ENCODE measurements at places on chromosomes 2 and 18. TPM values are rescaled to one million over a fixed set of nuclear protein-coding genes. Genes with fewer than 3 reads are reported as not detected.

DNA sequence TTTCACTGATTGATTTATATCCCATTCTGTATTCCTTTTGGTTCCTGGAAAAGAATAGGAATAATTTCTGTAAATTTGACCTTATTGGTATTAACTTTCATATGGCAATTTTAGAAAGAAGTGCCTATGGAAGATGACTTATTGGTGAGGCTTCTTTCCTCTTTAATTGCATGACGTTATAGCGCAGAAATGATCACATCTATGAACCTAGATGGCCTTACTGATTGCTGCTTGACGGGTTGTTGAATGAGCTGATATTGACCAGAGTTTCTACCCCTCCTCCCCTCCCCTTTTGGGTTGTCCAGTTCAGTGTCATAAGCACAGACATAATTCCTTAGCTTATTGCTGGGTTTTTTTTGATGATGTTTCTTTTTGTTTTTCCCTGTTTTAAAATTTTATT, 14.6 kb downstream of the ACSL3 start:
- H3K27ac ChIP-seq: no peak overlapping the region
- DNase-seq: no peak
- no peak overlapping the region for H3K4me3 ChIP-seq
- peaks cover 3% of the 10 kb centered on the region for H3K4me1 ChIP-seq
- H3K36me3 ChIP-seq: no peaks in the 10 kb centered on the region
- no peaks in the 10 kb centered on the region for H3K27me3 ChIP-seq

Gene ASPRV1
- 4.2 TPM for polyA plus RNA-seq

DNA sequence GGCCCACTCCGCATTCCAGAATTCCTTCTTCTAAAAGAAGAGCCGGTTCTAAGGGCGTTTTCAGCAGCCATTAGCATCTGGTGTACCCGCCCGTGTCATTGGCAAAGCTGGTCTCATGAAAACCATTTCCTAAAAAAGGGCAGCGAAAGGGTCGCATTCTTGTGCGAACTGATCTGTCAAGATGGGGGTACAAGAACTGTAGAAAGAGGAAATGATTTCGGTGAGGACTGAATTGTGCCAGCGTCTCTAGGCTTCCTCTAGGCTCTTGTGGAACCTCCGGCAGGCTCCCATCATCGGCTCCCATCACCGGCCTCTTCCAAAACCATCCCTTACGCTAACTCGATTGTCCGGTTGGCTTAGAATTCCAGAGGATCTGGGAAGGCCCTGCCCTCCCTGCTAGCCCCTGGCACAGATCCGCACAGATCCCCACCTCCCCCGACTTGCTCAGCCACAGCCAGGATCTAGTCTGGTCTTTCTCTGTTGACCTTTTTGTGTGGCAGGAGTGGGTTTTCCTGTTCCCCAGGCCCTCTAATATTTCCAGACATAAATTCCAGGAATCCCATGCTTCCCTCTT, 1.3 kb downstream of the RAB31 start:
- H3K36me3 ChIP-seq: no peaks in the 10 kb centered on the region
- no peaks in the 10 kb centered on the region for H3K27me3 ChIP-seq
- DNase-seq: no peak
- H3K27ac ChIP-seq: peak overlapping the region; percentile 90
- H3K4me3 ChIP-seq: peak overlapping the region; percentile 77
- peaks cover 18% of the 10 kb centered on the region for H3K4me1 ChIP-seq

GRCh38 chr2:71238089-71238488, 11.2 kb upstream of the PAIP2B start:
- H3K27me3 ChIP-seq: no peaks in the 10 kb centered on the region
- no peak overlapping the region for H3K4me3 ChIP-seq
- no peak overlapping the region for H3K27ac ChIP-seq
- no peaks in the 10 kb centered on the region for H3K4me1 ChIP-seq
- no peaks in the 10 kb centered on the region for H3K36me3 ChIP-seq
- DNase-seq: no peak

Gene CABLES1
- polyA plus RNA-seq: 64.3 TPM

Gene FSIP2
- polyA plus RNA-seq: 1.7 TPM
